Astrocyte (in vitro differentiated cells and primary cell): ENCODE measurements at places on chromosomes 7 and 10. TPM values are rescaled to one million over a fixed set of nuclear protein-coding genes. Genes with fewer than 3 reads are reported as not detected.
A peak's percentile ranks its signal among the peaks of the same experiment; 100 is the strongest.

TMEM130 gene
- 8.9 and 12.4 TPM in 2 replicates for total RNA-seq

ZNF32 gene
- 19.2 and 19.7 TPM in 2 replicates for total RNA-seq

IKZF5 gene
- total RNA-seq: 10.8 and 11.0 TPM in 2 replicates

IRF5 gene
- 0.36 TPM in 1 of 2 replicates, not detected in the other for total RNA-seq

PLA2G12B gene
- not detected in 2 replicates for total RNA-seq

NEUROG3 gene
- not detected in 2 replicates for total RNA-seq

DNA sequence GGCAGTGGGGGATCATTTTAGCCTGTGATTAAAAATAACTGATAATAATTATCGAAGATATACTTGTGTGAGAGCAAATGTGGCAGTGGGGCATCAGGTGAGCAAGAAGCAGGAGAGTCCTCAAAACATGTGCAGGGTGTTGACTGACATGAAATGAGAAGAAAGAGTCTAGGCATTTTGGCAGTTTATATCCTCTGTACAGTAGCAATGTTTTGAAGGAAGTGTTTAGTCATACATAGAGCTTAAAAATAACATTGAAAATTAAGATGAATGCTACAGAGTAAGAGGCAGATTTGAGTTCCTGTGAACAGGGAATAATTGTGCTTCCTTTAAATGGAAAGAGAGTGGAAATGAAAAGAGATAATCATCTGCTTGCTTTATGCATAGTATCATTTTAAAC, 47.4 kb downstream of the VPS50 start:
- peak; percentile 3 for DNase-seq

- no peak for DNase-seq
Measured at GRCh38 chr10:27759483-27760272, 14.1 kb upstream of the MKX start.

GRCh38 chr7:31003721-31004120, 40.0 kb downstream of the GHRHR start:
- peak; percentile 31 for DNase-seq

DNA sequence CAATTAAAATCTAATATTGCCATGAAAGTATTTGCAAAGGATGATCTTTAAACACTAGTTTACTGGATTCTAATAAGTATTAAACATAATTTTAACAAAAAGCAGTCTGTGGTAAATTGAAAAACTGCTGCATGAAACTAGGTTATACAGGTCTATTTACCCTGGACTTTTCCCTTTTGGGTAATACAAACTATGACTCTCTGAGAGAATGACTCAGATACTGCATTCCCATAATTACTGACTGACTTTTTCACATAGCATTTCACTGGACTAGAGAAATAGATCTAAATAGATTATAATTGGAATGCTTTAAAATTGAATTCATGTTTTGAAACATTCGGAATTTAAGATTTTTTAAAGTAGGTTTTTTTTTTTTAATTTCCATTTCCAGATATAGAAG, 395.7 kb downstream of the THSD7A start:
- peak; percentile 46 for DNase-seq

GRCh38 chr7:129341212-129341611, 93.0 kb upstream of the STRIP2 start:
- DNase-seq: no peak

GRCh38 chr7:81672872-81673271, 97.0 kb downstream of the HGF start:
- no peak for DNase-seq

DNA sequence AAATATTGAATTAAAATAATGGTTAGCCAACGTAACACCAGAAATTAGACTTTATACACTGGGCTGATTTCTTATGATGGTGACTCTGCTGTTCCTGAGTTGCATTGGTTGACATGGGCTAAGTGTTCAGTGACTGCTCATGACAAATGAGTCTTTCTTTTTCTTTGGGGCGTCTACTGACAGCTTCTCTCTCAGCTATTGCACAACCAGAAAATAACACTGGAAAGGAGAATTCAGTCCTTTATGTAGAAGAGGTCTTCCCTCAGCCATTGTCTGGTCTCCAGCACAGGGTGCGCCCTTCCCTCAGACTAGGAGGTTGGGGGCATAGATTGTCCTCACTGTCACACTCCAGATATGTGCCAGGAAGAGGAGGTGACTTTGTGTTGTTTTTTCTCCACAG, 21.6 kb downstream of the PNLIP start:
- DNase-seq: no peak

GRCh38 chr7:8220376-8221100, 41.4 kb downstream of the ICA1 start:
- no peak for DNase-seq

DNA sequence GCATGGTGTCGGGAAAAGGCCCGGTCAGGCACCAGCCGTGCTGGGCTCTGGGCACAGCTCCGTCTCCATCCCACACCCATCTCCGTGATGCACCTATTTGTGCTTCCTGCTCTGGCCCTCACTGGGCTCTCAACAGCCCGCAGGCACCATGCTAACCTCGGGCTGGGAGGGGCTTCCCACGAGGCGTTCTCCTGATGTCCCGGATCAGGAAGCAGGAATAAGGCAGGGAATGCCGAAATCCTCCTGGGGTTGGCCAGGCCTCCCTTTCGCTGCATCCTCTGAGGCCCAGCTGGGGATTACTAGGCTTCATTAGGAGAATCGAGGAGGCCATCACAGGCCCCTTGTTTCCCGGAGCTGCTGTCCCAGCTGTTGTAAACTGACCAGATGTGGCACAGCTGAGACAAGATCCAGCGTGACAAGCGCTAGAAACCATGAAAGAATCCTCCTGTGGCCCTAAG, 72.0 kb downstream of the FAM53B start:
- no peak for DNase-seq

GRCh38 chr7:29458933-29459332, 104.7 kb upstream of the PRR15 start:
- no peak for DNase-seq

DNA sequence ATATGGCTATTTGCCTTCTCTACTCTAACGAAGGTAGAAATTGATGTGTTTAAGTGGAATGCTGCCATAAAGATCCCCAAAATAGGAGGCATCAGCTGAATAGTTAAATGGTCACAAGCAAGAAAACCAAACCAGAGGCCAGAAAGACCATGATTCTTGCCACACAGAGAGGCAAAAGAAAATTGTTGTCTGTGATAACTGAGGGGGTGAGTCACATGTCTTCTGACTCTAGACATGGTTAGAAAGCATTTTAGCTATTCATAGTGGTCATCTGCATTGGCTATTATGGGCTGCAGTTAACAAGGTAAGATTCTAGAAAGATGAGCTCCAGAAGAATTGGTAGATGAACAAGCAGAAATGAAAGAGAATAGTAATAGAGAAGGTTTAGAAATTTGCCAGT, 361.4 kb upstream of the NPSR1 start:
- peak; percentile 77 for DNase-seq

DNA sequence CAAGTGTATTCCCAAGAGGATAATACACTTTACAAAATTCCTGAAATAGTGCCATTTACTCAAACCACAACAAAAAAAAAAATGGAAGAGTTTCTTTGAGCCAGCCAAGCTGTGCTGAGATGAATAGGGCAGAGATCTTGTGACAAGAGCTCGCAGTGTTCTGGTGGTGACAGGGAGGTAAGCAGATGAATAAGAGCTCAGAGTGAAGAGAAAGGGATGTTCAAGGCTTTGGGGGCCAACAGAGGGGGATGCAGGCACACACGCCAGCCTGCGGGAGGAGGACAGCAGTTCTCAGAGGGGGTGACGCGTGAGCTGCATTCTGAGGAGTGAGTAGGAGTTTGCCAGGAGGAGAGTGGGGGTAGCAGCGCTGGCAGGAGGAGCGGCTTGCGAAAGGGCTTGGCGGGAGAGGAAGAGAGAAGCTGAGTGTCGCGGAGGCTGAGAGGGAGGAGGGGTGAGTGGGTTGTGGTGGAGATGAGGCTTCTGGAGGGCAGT, 194.4 kb upstream of the IMMP2L start:
- DNase-seq: peak; percentile 70

DNA sequence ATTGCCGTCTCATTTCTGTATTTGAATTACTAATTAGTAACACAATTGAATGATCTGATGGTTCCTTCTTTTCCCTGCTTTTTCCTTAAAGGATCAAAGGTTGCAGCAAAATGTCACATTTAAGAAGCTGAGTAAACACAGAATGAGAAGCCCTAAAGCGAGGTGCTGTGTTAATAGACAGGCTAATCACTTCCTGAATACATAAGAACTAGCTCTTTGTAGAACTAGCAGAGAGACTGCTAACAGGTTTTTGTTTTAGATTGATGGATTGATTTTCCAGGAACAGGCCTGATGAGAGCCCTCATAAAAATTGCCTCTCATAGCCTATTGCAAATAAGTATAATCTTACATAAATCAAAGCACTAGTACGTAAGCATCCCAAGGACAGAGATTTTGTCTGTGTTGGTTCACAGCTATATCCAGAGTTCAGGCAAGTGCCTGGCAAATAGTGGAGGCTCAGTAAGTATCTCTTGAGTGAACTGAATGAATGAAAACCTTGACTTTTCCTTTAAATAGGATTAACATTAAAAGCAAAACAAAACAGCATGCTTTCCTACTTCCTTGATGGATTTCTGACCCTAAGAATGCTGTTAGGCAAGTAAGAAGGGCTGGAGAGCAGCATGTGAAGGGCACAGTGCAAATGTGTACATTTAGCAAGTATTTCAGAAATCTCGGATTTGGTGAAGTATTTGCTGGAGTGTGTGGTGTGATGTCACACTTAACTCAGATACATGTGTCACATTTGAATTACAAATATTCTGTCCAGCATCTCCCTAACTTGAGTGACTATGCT, 3.3 kb downstream of the TMEM229A start:
- DNase-seq: no peak

DNA sequence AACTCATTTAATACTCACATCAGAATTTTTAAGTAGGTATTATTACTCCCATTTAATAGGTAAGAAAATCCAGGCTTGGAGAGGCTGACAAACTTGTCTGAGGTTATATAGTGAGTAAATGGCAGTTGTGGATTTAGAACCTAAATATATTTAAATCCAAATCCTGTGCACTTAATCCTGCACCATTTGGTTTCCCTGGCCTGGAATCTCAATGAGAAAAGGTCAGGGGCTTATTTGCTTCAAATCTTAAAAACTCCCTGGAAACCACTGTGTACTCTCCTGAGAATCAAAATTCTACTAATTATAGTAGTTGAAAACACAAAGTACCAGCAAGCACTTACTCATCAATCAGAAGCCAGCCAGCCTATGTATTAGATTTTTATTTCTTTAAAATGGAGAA, 97.7 kb downstream of the DNMBP start:
- DNase-seq: no peak

DNA sequence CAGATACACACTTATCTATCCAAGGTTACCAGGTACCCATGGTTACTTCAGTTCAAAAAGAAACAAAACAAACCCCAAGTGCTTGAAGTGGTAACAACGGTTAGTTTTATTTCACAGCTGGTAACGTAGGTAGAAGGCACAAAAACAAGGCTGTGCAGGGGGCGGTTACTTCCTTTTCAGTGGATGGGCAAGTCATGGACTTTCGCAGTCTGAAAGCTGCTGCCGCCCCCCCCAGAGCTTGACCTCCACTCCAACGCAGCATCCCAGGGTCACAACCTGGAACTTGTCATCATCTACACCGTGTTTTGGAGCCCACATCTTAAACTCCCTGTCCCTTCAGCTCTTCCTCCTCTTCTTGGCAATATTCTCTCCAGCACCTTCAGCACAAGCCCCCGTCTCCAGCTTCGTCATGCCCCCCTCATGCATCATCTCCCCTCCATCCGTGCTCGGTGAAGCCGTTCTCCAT, 181.2 kb upstream of the ITGB1 start:
- no peak for DNase-seq

DNA sequence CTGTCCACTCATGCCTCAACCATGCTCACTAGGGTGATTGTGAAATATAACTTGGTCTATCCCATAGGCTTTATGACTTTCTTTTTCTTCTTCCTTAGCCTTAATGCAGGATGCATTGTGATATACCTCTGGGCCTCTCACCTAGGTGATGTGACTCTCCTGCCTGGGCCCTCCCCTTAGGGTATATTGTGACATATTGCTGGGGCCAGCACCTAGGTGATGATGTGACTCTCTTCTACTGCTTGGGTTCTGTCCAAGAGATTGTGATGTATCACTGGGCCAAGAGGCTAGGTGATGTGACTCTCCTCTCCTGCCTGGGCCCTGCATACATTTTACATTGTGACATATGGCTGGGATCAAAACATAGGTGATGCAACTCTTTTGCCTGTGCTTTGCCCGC, 14.7 kb upstream of the ZNF107 start:
- no peak for DNase-seq

DNA sequence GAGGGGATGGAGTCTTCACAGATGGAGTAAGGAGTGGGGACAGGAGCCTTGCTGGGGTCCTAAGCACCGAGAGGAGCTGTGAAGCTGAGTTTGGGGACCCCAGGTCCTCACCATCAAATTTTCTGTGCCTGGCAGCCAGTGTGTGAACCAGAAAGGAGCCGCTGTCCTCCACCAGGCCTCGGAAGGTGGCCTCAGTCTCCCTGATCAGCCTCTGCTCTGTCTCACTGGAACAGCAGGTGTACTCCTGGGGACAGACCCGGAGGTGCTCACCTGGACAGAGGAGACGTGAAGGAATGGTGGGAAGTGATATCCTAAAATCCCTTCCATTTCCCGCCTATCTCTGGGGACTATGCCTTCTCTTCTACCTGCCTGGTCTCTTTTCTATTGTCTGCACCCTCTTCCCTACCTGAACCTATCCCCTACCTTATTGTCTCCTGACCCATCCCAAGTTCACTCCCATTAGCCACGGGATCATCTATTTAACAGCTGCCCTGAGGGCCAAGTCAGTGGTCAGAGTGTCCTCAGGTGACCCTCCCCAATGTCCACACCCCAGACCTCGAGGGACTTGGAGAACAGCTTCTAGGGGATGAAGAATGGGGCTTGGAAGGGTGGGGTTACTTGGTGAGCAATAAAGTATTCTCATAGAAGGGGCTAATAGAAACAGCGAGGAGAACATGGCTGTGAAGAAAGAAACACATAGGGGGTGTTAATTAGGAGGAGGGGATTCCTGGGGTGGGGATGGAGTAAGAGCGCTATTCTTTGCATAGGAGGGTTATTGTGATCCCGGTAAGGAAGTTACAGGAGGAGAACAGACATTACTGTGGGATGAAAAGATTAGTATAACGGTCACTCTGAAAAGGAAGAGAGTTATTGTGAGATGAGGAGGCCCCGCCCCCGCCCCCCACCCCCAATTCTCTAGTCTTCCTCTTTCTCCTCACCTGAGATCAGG, 811 bp downstream of the GPC2 start:
- DNase-seq: no peak
